Stimulated activated CD4-positive, alpha-beta T cell treated with anti-CD3 and anti-CD28 coated beads, Interleukin-4, amount 100 ng/mL, for 24 hours (primary cell): ENCODE measurements at places on chromosomes 12 and 14.
A peak's percentile ranks its signal among the peaks of the same experiment; 100 is the strongest.

DNA sequence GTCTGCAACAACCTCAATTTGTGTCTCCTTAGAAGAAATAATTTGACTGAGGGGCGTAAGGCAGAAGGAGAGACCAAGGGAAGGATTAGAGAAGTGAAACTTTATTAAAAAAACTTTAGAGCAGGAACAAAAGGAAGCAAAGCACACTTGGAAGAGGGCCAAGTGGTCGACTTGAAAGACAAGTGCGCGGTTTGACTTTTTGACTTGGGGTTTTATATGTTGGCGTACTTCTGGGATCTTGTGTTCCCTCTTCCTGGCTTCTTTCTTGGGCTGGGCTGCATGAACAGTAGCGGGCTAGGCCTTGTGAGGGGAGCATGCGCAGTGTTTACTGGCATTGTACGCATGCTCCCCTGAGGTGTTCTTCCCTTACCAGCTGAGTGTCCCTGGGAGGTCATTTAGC is 369.3 kb upstream of the DCN start:
- no peak for DNase-seq

DNA sequence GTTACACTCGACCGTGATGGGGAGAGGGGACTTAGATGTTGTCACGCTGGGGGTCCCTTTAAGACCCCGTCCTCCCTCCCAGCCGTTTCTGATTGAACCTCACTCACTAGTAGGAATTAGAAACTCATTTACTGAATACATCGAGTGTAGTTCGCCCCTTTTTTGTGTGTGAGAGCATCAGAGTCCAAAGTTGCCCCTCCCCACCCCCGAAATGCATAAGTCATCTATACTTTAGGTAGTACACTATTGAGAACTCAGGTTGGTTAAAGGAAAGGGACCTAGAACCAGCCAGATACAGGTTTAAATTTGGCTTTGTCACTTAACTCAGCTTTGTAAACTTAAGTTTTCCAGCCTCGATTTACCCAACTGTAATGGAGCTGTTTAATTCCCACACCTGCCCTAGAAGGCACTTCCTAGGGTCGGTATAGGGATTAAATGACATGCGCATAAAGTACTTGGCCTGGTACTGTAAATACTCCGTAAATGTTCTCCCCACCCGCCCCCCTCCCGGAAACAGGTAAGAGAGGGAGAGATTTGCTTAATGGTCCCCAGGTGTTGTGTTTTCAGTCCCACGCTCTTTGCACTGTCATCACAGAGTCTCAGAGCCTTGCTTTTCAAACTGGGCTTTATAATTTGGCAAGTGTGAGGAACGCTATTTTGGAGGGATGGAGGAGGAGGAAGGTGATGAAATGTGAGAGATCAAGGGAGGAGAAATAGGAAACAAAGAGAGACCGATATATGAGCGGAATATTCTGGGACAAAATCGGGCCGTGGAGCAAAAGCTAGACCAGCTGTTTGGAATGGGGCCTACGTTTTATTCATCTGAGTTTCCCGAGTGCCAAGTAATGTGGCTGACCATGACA is 897 bp downstream of the SUDS3 start:
- DNase-seq, result no peak

DNA sequence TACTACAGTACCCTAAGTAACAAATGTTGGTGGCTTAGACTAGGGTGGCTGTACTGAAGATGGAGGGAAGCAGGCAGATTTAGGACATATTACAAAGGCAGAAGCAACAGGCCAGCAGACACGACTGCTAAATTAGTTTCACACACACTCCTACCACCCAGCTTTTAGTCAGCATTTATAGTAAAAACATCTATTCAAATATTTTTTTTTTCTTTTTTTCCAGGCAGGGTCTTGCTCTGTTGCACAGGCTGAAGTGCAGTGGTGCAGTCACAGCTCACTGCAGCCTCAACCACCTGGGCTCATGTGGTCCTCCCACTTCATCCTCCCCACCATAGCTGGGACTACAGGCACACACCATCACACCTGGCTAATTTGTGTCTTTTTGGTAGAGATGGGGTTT is 72.9 kb downstream of the CDK17 start:
- DNase-seq, result no peak

DNA sequence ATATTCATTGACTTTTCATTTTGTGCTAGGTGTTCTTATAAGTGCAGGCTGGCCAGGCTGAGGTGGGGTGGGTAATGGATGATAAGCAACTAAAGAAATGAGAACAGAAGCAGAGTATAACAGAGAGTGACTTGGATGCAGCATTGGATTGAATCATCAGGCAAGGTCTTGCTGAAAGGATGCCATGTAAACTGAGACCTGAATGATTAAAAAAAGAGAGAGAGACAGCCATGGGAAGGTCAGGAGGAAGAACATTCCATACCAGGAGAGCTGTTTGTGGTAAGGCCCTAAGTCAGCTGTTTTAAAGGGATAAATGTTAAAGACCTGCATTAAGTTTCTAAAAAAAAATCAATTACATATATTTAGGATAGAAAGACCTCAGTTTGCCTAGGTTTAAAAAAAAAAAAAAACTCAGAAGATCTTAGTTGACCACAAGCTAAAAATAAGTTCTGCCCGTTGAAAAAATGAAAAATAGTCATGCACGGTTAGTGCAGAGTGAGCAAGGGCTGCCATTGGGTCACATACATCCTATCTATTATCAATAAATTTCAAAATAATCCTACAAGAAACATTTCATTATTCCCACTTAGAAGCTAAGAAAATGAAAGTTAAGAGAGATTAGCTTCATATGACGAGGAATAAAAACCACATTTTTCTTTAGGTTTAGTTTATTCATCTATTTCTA is 37.2 kb downstream of the IFNG start:
- no peak for DNase-seq

- DNase-seq, result no peak
Observed at GRCh38 chr12:90905691-90906370, 49.1 kb downstream of the CCER1 start.

DNA sequence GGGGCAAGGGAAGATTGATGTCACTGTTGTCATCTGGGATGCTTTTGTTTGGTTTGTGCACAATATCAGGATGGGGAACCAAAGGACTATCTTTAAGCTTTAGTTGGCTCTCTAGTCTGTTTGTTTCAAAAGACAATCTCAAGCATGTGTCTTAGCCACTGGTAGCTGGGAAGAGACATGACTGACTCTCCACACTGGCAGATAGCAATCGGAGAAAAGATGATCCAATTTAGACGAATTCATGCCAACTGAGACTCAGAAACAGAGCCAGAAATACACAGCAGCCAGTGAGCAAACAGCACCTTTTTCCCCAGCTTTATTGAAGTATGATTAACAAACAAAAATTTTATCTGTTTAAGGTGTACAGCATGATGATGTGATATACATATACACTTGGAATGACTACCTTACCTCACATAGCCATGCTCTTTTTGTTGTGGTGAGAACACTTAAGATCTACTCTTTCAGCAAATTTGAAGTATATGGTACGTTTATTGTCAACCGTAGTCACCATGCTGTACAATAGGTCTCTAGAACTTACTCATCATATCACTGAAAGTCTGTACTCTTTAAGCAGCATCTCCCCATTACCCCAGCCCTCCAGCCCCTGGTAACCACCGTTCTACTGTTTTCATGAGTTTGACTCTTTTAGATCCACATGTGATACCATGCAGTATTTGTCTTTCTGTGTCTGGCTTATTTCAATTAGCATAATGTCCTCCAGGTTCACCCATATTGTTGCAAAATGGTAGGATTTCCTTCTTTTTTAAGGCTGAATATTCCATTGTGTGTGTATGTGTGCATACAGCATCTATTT is 50.6 kb downstream of the DUSP16 start:
- DNase-seq, result peak; percentile 43

DNA sequence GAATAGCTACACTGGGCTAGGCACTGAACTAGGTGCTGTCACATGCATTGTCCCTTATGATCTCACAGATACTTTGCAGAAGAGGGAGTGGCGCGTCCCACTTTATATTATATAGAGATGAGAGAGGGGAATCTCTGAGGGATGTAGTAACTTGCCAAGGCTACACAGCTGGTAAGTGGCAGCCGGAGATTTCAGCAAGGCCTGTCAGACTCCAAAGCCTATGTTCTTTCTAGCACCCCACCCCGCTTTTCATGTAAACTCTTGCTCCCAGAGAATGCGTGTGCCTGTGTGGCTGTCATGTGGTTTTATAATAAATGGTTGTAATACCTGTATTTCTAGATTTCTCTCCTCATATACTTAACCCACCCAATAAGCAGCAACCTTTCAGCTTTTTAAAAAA is 39.1 kb downstream of the WDR20 start:
- no peak for DNase-seq

GRCh38 chr12:90211017-90211416 is 502.4 kb upstream of the ATP2B1 start:
- no peak for DNase-seq

DNA sequence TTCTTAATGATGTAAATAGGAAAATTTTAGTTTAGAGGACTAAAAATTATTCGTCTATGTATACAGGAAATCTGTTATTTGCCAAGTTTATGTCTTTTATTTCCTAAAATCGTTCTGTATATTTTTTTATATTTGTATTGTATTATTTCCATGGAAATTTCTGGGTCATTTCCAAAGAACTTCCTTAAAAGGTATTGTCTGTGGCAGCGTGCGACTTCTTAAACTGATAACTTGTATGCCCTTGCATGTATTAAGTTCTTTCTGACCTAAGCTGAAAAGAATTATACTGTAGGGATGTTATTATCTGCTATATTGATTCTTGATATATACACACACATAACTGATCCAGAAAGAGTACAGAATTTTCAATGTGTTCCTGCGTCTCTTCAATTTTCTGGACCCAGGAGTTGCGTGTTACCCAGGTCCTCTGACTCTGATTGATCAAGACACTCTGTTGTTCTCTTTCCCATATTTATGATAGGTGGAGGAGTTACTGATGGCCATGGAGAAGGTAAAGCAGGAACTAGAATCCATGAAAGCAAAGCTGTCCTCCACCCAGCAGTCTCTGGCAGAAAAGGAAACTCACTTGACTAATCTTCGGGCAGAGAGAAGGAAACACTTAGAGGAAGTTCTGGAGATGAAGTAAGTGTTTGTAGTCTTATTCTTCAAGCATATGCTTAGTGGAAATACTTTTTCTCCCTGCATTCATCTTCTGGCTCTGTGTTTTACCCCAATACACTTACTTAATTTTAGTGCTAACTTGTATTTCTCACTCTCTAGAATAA is 298.5 kb downstream of the ERC1 start:
- no peak for DNase-seq

- DNase-seq, result peak; percentile 44
Observed at GRCh38 chr12:57175428-57176138, 28.2 kb upstream of the LRP1-AS start.

DNA sequence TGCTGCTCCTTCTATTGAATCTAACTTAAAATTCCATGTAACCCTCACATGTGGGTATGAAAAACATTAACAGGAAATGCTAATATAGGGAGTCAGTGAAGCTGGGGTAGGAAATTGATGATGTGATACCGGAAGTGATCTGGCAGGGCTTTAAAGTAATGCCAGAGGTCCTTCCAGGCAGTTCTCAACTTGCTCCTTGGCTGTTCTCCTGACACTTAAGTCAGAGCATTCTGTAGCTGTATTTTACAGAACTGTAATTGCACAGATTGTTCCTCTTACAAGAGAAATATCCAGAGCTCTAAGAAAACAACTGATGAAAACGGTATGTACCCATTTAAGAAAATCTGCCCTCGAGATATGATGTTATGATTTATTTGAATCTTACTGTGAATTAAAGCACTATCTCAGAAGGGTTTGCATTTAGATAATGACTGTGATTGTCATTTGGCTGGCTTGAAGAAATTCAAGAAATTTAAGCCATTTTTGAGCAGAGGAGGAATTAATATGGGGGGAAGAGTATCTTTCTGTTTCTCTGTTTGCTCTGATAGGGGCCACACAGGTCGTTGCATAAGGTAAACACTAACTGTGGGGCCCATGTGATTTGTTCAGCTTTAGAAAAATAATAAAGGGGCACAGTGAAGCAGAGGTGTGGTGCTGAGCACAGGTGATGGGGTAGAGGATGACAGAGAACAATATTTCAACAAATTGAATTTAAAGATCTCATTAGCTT is 88.4 kb downstream of the BBS10 start:
- no peak for DNase-seq

GRCh38 chr14:83356080-83356479 is 1822.4 kb upstream of the SEL1L start:
- no peak for DNase-seq

GRCh38 chr12:71061451-71061850 is 96.3 kb downstream of the TSPAN8 start:
- no peak for DNase-seq
